ENCODE measurements at places on chromosomes 12 and 14. TPM values are rescaled to one million over a fixed set of nuclear protein-coding genes. Genes with fewer than 3 reads are reported as not detected.

SLC5A8 gene
- total RNA-seq, result 0.42 TPM

SIRT4 gene
- 4.1 TPM for total RNA-seq

SLCO1A2 gene
- not detected for total RNA-seq

TCL1A gene
- not detected for total RNA-seq

- DNase-seq, result no peak
Observed at GRCh38 chr12:63924781-63925180, 80.3 kb downstream of the SRGAP1 start.

GRCh38 chr12:16220120-16220519 is 57.4 kb downstream of the SLC15A5 start:
- no peak for DNase-seq

AMIGO2 gene
- total RNA-seq, result 3.3 TPM

GPR84 gene
- total RNA-seq, result not detected

CLEC1B gene
- not detected for total RNA-seq

GRCh38 chr14:104732931-104733681 is 9.1 kb downstream of the ADSS1 start:
- no peak for DNase-seq

DNA sequence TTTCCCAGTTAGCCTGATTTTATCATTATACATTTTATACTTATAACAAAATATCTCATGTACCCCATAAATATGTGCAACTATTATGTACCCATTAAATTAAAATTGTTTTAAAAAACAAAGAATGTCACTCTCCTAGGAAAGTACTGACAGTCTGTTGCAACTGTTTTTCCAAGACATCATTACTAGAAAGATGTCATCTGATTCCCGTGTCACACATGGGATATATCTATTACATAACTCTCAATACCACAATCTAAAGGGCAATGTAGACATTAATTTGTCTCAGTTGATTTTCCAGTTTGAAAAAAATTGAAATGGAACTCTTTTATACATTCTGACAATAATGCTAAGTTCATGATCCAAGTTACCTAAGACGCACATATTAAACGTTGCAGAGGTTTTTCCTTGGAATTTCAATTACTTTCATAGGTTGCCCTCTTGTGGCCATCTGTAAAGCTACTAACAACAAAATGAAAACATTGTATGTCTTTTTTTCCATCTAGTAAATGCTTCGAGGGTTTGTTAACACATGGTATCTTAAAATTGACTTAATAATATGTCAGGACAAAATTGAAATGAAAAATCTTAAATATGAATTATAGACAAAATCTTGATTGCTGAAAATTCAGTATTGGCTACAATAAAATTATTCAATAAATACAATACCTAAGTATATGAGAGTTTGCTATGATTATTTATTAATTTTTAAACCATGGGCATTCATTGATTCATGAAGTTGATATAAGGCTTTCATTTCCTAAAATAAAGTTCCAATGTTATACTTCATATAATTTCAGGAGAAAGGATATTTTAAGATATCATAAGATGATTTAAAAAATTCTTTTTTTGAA is 131.6 kb downstream of the PPFIA2 start:
- no peak for DNase-seq

GRCh38 chr12:72053604-72054003 is 115.0 kb downstream of the TPH2 start:
- DNase-seq, result no peak

DNA sequence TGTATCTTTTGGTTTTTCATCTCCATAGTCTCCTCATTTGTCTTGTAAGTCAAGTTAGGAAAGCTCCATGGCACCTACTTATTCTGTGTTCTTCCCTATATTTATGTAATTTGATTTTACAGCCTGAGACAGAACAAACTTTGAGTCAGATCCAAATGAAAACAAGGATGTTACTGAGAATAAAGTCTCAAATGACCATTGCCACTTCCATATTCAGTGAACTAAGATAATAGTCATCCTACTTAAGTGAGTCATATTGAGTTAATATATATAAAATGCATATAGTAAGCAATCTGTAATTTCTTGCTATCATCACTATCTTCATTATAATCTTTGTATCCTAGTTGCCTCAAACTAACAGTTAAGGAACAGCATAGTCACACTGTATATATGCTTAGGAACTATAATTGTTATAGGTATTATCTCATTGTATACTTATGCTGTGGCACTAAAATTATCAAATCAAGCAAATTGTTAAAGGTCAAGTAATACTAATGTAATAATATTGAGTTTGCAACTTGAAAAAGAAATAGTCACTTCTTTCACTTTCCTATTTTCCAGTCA is 30.8 kb downstream of the TMTC3 start:
- DNase-seq, result no peak
